AG10803 (cell line): ENCODE measurements at places on chromosomes 1 and 21.

DNA sequence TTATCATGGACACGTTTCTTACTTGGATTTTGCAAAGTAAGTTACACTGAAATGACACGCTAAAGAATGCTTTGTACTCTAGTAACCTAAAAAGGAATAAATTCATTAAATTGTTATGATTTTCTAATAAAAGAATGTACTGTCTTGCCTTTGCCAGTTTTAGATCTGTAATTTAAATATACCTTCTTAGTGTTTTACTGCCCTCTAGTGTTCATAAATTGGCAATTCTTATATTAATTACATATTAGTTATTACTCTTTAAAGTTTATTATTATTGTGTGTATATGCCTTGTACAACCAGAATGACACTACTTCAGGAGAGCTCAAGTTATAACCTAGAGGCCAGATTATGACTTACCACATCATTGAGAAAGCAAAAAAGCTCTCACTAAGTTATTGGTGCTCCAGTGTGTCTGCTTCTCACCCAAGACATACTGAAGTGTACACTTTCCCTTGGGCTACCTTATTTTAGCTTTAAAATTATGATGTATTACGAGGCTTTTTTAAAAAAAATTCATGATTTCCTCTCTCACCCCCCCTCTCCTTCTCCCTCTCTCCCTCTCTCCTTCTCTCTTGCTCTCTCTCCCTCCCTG lies 169.9 kb downstream of the HS2ST1 start:
- peak; percentile 51 for DNase-seq

GRCh38 chr1:86798608-86799291 lies 94.4 kb downstream of the SH3GLB1 start:
- no peak for DNase-seq

GRCh38 chr1:46555826-46556619 lies 4.6 kb upstream of the KNCN start:
- no peak for DNase-seq

DNA sequence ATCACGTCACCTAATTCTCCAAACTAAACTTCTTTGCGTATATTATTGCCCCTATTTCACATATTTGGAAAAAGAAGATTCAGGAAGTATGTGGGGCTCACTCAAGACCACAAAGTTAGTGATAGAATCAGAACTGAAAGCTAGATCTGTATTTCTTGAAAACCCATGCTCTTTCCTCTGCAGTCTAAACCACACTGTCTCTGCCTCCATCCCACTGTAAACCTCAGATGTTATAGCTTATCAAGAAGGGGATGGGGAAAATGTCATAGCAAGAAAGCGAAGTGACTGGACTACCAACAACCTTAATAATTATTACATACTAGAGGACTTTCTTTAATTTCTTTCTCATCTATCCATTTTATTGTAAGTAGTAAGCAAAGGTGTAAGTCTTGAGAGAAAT lies 257.7 kb upstream of the SGIP1 start:
- no peak for DNase-seq

- peak; percentile 7 for DNase-seq
Observed at GRCh38 chr1:226734611-226735153, 4.4 kb downstream of the ITPKB start.

- DNase-seq: peak; percentile 27
Observed at GRCh38 chr1:232328486-232329102, 301.3 kb downstream of the SIPA1L2 start.

- DNase-seq: no peak
Observed at GRCh38 chr1:116956378-116956777, 45.2 kb upstream of the CD101 start.

GRCh38 chr1:183022202-183023145 lies 746 bp upstream of the LAMC1 start:
- DNase-seq: peak; percentile 99

- DNase-seq: peak; percentile 98
Observed at GRCh38 chr21:45228171-45228641, 59.5 kb downstream of the POFUT2 start.

GRCh38 chr1:209249785-209250440 lies 333.6 kb upstream of the CAMK1G start:
- DNase-seq: no peak

GRCh38 chr1:169867012-169867675 lies 26.6 kb downstream of the SCYL3 start:
- DNase-seq: no peak

DNA sequence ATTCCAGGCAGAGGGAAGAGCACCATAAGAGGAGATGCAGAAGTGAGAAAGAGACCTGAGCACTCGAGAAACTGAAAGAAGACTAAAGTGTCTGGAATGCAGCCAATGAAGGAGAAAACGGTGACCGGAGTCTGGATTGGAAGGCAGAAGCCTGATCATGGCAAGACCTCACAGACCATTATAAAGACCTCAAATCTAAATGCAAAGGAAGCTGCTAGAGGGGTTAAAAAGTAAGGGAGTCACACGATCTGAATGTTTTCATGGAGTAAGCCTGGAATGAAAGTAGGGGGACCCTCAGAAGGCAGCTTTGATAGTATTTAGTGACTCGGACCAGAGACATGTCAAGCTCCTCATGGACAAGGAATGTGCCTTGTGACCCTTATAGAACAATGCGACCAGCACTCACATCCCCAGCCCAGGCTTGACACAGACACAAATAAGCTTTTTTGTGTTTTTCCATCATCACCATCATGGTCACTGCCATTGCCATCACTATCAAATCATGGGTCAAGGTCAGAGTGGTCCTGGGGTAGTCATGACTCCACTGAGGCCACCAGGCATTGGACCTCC lies 183.6 kb downstream of the SEC16B start:
- no peak for DNase-seq

DNA sequence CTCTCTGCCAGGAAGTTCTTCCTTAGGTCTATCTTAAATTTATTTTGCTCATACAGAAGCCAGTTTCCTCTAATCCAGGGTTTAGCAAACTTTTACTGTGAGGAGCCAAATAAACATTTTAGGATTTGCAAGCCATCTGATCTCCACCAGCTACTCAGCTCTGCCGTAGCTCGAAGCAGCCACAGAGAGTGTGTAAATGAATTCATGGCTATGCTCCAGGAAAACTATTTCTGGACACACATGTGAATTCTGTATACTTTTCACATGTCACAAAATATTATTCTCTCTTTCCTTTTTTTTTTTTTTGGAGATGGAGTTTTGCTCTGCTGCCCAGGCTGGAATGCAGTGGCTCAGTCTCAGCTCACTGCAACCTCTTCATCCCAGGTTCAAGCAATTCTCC lies 13.4 kb upstream of the AGTRAP start:
- DNase-seq: no peak
